Activated naive CD4-positive, alpha-beta T cell (primary cell): ENCODE measurements at places on chromosomes 1 and 21.

DNA sequence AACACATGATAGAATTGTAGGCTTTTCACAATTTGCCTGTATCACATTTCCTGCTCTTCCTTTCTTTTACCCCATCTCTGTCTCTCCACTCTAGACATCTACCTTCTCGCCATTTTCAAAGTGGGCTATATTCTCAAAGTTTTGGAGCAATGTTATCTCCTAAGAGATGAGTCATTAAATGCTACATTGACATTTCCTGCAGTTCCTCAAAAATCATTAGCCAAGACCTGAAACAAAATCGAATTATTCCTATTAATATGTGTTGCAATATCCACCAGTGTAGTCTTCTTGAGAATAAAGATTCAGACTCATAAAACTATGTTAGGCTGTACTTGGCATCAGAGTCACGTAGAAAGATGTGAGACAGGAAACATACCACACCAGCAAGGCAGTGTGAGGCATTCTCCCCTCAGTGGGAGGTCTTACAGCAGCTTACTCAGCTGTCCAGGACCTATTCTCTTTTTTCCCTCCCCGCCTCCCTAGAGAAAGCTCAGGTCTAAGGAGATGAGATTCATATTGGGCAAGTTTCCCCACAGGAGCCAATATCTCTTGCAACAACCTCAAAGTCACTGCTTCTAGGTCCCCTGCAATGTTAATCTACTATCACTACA is 38.8 kb downstream of the FRRS1 start:
- DNase-seq, result no peak

DNA sequence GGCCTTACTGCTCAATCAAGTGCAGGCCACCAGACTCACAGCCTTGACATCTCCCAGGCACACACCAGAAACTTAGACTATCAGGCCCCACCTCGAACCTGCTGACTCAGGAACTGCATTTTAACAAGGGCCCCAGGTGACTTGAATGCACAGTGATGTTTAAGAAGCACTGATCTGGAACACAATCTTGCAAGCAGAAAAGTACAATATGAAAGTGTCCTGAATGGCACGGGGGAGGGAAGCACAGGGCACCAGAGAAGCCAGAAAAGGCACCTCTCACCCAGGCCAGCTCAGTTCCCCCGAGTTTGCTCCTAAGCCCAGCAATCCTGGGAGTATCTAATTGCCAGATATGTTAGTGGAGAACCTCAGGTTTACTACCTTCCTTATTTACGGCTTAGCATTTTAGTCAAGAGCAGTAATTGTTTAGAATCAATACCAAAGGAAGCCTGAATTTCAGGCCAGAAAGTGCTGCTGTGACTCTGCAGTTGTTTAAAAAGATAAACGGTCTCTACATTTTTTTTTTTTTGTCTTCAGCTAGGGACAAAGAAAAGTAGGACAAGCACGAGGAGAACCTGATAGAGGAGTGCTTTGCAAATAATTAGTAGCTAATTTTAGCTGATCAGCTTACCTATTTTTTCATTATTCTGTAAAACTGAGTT is 50.9 kb upstream of the CDC42BPA start:
- DNase-seq, result no peak

DNA sequence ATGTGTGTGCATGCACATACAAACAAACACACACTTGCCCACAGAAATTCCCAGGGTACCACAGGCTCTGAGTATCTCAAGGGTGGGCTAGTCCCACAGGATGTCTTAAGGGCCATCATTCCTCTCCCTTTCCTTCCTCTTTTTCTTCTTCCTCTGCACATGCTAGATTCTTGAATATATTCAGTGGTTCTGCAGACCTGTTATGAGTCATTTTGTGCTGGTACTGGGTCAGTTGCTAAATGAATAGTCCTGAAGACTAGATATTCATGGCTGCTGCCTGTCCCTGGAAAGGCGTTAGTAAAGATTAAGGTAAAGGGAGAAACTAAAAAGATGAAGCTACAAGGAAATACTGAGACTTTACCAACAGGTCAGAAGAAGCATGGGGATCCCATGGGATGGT is 256.7 kb upstream of the KIAA0040 start:
- DNase-seq, result no peak

DNA sequence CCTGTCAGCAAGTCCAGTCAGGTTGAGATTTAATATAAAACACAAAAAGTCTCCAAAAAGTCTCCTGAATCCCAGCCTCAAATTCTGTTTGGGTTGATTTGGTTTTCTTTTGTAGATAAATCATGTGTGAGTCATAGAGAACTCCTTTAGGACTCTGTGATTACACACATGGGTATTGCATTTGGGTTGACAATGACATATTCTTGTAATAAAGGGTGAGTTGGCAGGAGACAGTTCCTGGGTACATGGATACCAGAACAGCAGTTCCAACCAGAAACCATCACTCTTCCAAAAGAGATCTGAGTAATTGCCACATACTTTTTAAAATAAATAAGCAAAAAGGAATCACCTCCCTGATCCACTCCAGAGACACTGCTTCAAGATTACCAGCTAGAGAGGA is 8.9 kb downstream of the CR2 start:
- no peak for DNase-seq

DNA sequence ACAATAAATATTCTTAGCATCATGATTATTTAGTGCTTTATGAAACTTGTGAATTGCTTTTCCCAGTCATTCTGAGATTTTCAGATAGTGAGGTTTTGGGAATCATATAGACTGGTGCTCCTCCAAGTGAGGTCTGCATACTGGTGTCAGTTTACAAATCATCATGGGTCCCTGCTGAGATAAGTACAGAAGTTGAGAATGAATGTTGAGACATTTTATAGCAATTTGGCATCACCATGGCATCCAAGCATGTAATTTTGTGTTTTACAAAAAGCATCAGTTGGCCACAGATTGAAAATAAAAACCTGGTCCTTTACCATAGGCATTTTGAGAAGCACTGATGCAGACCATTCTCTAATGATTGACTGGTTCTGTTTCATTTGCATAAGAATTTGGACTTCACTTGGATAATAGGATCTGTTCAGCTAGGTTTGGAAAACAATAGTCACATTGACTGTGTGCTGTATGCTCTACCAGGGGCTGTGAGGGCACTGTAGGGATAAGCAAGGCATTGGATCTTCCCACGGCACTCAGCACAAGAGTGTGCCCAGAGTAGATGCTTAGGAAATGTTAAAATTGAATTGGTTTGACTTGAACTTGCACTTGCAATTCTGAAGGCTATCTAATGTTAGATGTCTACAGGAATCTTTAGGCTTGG is 79.0 kb upstream of the JUN start:
- DNase-seq, result no peak

DNA sequence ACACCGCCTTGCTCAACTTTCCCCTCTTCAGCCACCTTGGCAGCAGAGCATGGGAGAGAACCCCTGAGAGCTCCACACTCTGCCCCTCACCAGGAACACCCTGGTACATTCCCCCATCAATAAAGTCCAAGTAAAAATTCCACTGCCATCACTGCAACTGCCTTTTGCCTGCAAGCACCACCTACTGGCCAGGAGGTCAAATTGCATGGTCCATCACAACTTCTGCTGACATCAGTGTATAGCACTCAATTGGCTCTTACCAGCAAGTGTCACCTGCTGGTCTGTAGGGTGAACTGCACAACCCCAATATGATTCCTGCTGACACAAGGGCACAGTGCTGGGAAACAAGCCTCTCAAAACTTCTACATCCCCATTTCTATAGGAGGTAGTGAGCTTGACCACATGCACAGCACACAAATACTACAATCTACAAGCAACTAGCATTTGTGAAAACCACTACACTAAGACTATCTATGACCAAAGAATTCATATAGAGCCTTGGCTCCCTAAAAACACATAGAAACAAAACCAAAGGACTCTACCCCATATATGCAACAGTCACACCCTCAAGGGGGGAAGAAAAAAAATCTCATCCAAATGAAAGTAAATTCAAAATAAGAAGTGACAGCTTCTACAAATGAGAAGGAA is 69.2 kb downstream of the FASLG start:
- DNase-seq, result no peak

- DNase-seq, result no peak
Observed at GRCh38 chr1:182281541-182281940, 110.0 kb downstream of the GLUL start.

- no peak for DNase-seq
Observed at GRCh38 chr1:213585959-213586586, 401.7 kb upstream of the PROX1 start.

- no peak for DNase-seq
Observed at GRCh38 chr1:35505911-35506798, 51.0 kb downstream of the KIAA0319L start.

DNA sequence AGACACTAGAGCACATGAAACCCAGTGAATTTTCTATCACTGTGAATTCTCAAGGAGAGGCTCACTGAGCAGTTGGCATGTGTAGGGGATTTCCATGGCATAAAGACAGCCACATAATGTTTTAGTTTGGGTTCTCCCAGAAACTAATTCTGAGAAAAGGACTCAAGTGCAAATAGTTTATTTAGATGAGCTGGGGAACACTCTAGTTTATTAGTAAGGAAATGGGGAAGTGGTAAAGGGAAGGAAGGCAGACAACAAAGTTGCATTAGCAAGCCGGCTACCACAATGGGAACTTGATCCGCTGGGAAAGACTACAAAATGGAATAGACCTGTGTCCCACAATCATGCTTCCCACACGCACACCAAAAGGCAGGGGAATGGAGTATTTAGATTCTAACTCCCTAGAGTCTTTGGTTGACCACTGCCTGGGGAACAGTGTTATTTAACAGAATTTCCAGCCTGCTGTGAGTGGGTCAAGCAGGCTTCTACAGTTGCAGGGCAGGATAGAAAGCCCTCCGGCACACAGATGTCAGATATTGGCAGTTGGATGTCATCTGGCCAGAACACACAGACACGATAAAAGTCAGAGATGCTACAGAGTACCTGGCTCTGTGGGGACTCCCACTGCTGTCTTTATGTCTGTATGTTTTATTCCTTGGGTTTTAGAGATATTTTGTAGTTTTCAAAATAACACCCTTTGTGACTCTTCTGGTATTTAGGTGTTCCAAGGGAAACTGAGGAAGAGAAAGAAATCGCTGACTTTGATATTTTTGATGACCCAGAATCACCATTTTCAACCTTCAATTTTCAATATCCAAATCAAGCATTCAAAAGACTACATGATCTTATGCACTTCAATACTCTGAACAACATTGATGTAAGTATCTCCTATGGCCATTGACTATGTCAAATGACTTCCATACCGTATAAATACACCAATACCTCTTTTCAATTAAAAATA is 150.1 kb downstream of the PLA2G4A start:
- DNase-seq, result no peak

GRCh38 chr1:15046487-15047165 is 106.9 kb upstream of the TMEM51 start:
- peak; percentile 23 for DNase-seq

DNA sequence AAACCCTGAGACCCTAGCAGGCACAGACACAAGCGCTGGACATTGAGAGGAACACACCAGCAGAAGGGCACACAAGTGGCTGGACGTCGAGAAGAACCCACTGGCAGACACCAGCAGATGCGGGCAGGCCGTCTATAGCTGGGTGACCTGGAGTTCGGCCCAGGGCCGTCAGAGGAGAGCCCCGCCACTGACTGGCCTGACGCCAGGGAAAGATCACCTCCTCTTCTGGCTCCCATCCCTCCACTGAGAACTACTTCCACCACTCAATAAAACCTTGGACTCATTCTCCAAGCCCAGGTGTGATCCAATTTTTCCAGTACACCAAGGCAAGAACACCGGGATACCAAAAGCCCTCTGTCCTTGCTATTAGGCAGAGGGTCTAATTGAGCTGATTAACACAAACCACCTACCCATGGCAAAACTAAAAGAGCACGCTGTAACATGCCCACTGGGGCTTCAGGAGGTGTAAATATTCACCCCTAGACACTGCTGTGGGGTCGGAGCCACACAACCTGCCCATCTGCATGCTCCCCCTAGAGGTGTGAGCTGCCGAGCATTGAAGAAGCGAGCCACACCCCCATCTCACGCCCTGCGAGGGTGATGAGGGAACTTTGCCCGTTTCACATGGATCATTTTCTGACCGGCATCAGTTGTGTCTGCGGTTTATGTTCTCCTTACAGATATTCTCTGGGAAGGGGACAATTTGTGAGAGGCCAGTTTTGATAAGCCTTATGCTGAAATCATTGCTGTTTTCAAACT is 104.8 kb downstream of the HLX start:
- DNase-seq, result no peak

DNA sequence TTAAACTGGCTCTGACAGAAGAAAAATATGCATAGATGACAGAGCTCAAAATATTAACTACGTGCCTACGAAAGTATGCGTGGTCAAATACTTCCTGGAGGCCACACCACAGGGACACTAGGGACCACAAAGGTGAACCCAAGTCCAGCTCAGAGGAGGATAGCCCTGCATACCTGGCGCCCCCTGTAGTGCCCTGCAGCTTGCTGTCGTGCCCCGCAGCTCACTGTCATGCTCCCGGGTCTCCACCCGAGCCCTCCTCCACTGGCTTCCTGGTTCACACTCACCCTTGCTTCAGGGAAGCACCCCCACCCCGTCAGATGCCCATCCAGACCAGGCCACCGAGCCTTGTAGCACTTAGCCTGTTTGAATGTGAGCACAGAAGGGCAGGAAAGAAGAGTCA is 16.7 kb upstream of the NADK start:
- no peak for DNase-seq

GRCh38 chr21:24870633-24871032 is 736.6 kb downstream of the MRPL39 start:
- no peak for DNase-seq

- DNase-seq, result no peak
Observed at GRCh38 chr1:78437396-78437795, 53.4 kb upstream of the PTGFR start.

DNA sequence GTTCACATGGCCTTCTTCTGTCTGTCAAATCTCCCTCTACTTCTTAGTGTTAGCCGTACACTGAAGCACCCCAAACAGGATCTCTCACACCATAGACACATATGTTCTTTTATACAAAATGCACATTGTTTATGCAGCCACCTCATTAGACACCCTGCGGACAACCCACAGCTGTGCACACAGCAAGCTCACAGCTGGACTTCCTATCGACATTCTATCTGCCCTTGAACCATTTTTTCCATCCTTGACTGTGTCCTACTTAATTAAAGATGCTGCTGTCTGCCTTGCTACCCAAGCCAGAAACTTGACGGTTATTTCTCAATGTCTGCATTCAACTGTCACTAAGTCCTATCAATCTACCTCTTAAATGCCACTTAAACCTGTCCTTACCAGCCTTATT is 3.2 kb upstream of the ZBTB21 start:
- DNase-seq, result no peak

DNA sequence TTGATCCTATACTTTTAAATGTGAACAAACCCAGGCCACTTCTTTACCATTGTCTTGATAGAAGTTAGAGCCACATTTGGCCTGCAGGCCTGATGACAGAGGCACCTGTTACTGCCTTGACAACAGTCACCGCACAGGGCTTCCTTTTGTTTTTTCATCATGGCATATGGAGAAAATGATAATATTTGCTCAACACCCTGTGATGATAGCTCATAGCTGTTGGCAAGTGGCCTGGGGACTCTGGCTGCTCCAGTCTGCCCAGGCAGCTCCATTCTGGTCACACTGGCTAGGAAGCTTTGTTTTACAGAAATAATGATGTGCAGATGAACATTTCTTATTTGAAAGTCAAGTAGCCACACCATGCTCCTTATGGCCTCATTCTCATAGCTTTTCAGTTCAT is 89.6 kb upstream of the GPR88 start:
- no peak for DNase-seq

GRCh38 chr1:109918671-109919070 is 8.0 kb downstream of the CSF1 start:
- no peak for DNase-seq
